ENCODE measurements at places on chromosomes 5 and 9.

DNA sequence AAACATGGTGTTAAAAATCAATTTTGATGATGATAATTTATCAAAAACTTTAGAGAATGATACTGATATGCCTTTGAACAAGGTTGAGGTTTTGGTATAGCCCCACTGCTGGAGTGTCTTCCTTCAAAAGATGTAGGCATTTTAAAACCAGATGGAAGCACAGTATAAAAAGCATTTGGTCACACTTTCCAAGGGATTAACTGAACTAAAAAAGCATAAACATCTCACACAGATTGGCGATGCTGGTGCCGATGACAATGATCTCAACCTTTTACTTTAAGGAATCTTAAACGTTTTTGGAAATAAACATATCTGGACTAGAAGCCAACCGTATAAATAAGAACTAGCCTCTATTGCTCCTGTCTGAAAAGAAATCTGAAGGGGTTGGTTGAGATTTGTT lies 488.4 kb downstream of the ENC1 start:
- no peak for DNase-seq

GRCh38 chr9:113756476-113757192 lies 119.5 kb upstream of the ZNF618 start:
- DNase-seq, result no peak

DNA sequence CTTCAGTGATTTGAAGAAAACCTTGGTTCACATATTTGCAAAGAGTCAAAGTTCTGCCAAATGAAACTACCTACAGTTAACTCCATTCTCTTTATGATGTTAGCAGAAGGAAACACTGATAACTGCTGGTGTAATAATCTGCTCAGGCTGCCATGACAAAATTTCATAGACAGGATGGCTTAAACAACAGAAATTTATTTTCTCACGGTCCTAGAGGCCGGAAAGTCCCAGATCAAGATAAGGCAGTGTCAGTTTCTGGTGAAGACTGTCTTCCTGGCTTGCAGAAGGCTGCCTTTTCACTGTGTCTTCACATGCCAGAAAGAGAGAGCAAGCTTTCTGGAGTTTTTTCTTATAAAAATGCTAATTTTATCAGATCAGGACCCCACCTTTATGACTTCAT lies 102.4 kb upstream of the PARP8 start:
- no peak for DNase-seq

DNA sequence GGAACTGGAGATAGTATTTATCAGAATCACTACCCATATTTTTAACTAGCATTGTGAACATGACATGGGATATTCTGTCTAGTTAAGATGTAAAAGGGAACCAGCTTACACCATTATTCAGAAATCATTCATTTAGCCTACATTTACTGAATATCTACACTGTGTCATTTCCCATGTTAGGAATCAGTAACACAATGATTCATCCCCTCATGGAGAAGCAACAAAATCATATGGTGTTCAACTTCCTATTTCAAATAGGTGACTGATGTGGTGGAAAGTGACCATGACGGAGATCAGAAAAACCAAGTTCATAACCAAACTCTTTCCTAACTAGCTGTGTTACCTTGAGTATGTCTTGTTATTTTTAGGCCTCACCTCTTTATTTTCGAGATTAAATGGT lies 550.0 kb upstream of the TUSC1 start:
- DNase-seq, result no peak

GRCh38 chr5:107858324-107858723 lies 187.6 kb upstream of the EFNA5 start:
- DNase-seq, result no peak

- DNase-seq, result no peak
Observed at GRCh38 chr5:45038366-45038987, 229.7 kb downstream of the MRPS30 start.

DNA sequence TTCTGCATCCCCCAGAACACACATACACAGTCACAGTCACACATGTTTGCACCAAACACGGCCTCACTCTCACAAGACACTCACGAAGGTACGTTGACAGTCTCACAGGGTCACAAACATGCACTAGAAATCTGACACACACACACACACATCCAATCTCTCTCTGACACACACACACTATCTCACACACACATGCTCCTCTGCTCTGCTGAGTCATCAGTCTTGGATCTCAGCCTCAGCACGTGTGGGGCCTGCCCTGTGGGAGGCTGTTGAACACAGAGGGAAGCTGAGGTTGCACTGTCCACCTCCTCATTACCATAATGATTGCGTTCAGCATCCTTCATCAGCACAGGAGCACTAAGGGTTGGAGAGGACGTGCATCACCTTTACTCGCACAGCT lies 188.8 kb downstream of the MTRR start:
- DNase-seq, result no peak

DNA sequence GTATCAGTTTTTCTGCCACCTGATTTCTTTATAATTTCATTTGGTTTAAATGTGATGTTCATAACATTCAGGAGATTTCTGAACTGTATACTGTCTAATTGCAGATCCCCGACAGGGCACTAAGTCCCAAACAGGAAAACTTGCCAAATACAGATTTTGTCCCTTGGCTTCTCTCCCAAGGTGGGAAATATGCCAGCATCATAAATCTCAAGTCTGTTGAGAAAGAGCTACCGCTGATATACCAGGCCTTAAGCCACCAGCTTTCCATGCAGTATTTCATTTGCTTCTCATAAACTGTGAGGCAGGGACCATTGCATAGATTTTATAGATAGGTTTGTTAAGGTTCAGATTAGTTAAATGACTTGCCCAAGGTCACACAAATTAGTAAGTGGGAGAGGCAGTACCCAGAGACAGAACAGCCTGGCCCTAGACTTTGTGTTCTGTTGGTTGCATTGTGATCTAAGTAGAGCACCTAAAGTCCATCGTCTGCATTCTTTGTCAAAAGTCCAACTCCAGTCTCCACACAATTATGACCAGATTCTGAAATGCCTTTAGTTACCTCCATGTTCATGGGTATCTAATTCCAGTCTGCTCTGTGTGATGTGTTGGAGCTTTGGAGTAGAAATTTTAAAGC lies 16.2 kb downstream of the GPR21 start:
- no peak for DNase-seq

GRCh38 chr9:131012396-131012917 lies 3.5 kb downstream of the LAMC3 start:
- DNase-seq, result no peak

- no peak for DNase-seq
Observed at GRCh38 chr5:81078930-81079329, 118.8 kb downstream of the RASGRF2 start.

- no peak for DNase-seq
Observed at GRCh38 chr5:59275510-59276324, 617.8 kb downstream of the PDE4D start.

GRCh38 chr9:127084076-127085039 lies 38.1 kb downstream of the ANGPTL2 start:
- DNase-seq, result no peak

DNA sequence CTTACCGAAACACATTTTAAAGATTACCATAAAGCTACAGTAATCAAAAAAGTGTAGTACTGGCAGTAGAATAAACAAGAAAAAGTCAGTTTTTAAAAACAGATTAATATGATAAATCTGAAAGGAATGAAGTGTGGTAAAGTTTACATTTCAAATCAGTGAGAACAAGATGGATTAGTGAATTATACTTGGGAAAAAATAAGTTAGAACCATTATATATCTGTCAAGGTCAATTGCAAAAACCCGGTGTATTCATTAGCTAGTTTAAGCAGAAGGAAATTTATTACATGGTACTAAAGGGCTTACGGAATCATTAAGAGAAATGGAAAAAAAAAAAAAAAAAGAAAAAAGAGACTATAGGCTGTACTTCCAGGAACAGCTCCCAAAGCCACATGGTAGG lies 164.3 kb downstream of the MUSK start:
- no peak for DNase-seq

GRCh38 chr9:4615251-4615650 lies 46.8 kb upstream of the PLPP6 start:
- DNase-seq, result no peak

DNA sequence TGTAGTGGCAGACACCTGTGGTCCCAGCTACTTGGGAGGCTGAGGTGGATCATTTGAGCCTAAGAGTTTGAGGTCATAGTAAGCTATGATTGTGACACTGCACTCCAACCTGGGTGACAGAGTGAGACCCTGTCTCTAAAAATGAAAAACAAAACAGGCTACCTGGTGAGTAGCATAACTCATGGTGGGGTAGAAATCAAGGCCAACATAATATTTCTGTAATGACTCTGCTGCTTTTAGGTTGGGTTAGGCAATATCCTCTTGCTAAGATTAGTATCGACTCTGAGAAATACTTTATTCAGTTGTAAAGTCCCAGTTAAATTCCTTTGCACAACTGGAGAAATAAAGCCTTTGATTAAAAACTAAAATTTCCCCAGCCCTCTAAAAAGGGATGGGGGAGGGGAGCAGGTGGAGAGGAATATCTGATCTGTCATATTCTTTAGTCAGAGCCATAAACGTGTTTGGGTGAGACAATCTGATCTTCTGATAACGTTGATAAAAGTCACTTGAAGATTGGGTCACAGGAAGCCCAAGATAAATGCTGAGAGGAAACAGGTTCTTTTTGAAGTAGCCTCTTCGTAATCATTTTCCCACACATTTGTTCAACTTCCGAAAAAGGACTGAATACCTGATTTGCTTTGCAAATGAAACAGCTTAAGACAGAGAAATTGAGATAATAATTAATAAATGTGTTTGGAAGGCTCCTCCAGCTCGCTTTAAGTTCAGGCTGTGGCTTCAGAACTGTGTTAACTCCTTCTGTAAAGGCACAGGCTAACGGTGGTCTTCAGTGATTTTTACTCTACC lies 14.9 kb downstream of the IL4 start:
- DNase-seq, result no peak

- no peak for DNase-seq
Observed at GRCh38 chr9:69400470-69400869, 75.5 kb downstream of the ENTREP1 start.

DNA sequence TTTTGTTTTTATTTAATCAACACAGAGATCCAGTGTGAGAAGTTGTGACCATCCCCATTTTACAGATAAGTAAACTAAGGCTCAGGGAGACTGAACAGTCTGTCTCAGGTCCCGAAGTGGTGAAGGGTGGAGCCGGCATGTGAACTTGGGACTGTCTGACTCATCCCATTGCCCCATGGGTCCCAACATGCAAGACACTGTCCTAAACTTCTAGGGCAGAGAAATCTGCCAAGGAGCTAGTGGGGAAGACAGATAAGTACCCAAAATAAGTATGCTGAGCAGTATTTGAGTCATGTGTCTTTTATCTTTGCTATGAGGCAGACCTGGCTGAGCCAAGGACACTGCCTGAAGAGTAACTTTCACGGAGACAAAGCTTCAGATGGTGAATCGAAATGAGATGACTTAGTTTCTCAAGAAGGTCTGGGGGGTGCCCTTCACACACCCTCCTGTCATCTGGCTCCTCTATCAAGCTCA lies 64.3 kb upstream of the SLC25A51 start:
- DNase-seq, result no peak

DNA sequence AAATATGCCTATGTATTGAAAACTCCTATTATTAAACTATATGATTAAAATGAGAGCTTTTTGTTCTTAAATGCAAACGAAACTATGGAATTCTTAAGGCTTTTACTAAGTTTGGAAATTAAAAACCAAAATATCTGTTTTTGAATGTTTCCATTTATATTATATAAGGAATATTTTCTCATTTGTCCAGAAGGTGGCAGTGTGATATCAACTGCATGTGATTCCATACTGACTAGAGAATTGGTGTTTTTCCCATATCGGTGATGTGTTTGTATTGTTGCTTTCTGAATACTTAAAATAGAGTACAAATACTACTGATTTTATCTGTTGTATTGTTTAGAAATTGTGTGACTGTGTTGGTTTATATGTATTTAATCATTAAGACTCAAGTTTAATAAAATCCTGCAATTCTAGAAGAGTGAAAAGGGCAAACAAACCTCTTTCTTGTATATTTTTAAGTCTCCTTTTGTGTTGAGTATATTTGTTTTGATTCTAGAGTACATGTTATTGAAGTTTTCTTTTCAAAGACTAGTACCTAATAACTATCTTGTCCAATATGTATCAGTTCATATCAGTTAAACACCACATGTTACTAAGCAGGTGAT lies 320.8 kb downstream of the CCDC171 start:
- no peak for DNase-seq

GRCh38 chr5:5456858-5457257 lies 34.4 kb downstream of the ICE1 start:
- no peak for DNase-seq

GRCh38 chr5:40394698-40395097 lies 285.0 kb upstream of the PTGER4 start:
- no peak for DNase-seq

DNA sequence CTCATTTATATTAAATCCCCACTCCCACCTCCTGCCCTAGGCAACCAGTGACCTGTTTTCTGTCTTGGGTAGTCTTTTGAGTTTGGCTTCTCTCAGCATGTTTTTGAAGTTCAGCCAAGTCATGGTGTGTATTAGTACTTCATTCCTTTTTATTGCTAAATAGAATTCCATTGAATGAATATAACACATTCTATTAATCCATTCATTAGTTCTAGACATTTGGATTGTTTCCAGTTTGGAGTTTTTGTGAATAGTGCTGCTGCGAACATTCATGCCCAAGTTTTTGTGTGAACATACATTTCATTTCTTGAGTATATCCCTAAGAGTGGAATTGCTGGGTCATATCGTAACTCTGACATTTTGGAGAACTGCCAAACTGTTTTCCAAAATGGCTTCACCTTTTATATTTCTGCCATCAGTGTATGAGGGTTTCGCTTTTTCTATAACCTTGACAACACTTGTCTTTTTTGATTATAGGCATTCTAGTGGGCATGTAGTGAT lies 2.7 kb downstream of the ZNF346 start:
- no peak for DNase-seq

GRCh38 chr9:85522459-85523092 lies 219.2 kb downstream of the AGTPBP1 start:
- no peak for DNase-seq

DNA sequence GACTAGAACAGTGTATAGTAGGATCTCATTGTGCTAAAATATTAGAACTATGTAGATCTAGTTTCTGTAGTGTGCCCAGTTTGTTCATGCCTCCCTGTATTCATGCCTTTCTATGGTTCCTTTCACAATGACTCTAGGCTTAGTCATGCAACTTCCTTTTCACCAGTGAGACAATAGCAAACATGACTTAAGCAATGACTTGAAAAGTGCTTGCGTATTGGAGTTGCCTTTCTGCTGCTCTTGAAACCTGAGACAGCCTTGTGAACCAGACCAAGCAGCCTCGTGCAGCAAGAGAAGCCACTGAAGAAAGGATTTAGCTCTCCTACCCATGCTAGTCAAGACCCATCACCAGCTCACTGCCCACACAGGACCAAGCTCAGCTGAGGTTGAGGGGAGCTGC lies 294.5 kb upstream of the TAS2R1 start:
- no peak for DNase-seq

DNA sequence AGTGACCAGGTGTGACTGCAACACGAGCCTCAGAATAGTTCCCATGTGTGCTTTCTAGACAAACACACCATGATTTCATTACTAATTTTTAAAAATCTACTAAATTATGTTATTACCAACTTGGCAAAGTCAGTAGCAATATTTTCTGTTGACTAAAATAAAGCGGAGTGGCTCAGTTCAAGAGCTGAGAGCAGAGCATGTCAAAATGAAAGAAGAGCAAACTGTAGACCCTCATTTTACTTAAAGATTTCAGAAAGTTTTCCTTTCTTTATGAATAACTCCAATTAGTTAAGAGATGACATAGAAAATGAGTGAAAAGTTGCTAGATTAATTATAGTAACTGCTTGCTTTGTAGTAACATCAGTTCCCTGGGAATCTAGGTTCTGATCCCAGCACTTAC lies 17.9 kb downstream of the OXCT1 start:
- no peak for DNase-seq

- no peak for DNase-seq
Observed at GRCh38 chr9:96607971-96608370, 11.7 kb downstream of the CDC14B start.
